Stromal cell of bone marrow (primary cell): ENCODE measurements at places on chromosomes 4 and X.

DNA sequence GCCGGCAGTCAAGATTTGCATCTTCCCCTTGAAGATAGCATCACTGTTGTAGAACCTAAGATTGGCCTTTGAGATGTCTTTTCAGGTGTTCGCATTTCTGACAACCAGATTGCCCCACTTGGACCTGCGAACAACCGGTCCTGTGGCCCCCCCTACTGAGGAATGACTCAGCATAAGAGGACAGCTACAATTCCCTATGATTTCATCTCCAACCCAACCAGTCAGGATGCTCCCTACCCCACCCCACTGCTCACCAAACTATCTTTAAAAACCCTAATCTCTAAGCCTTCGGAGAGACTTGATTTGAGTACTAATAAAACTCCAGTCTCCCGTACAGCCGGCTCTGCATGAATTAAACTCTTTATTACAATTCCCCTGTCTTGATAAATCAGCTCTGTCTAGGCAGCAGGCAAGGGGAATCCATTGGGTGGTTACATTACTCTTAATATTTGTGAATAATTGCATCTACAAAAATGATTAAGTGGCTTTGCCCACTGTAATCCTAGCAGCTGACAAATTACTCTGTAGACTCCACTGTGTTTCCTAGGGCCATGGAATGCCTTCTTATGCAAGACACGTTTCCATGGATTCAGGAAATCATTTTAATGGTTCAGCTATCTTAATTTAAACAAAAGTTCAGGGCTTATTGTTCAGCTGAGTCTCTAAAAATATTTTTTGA, 95.4 kb downstream of the GPR143 start:
- no peak for DNase-seq

GRCh38 chr4:185209031-185209851, at the start of gene SNX25:
TSS of gene SNX25 (plus strand) at chr4:185209598. CDS start at chr4:185209827, 229 bp downstream.
- DNase-seq = no peak

DNA sequence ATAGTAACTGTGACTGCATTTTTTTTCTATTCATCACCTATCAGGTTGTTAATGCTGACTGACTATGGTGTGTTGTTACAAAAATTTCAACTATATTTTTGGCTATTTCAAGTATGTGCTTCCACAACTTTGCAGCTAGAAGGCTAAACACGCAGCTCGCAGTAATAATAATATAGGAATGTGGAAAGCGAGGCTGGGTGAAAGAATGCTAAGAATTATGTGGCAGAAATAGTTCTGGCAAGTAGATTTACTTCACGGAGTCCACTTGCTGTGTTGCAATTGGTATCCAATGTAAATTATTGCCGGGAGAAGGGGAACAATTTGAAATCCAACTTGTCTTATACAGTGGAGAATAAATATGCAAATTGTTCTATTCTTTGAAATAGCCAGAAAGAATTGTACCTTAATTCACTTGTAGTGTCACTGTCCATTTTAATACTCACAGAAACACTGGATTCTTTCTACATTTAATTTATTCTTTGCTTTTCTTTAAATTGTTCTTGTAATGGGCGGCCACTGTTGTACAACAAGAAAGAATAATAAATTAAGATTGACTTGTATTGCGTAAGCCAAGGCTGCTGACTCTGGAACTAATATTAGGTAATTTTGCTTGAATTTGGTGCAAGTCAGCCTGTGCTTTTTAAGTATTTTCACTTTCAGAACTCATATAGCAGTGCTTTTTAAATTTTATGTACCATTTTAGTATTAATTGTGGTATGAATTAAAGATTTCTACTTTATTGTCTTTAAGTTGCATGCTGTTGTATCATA, 154.9 kb downstream of the FRMPD4 start:
- DNase-seq = no peak

DNA sequence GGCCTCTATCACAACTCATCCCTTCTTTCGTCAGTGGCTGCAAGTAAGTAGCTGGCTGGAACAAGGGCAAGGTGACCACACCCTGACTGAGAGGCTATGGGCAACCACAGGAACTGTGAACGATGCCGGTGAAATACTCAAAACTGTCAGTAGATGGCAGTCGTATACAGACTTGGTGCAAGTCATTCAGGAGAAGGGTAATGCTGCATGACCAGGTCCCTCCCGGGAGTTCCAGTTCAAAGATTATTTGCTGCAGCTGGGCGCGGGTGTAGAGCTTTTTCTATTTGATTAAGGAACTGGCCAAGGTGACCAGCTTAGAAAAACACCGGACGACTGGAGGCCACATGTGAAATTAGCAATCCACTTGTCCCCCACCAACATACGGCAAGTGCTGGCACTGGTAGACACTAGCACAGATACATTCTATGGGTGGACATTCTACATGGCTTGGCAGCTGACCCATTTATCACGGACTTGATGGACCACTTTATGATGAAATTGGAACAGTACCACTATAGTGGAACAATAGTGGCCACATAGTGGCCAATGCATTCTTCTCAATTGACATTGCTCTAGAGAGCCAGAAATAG, 726.6 kb downstream of the TRAM1L1 start:
- DNase-seq = peak; percentile 41

- no peak for DNase-seq
These were observed 1.2 kb upstream of the PLAC8 start for GRCh38 chr4:83115656-83116285.

GRCh38 chr4:142091085-142091513, 454.7 kb downstream of the IL15 start:
- peak; percentile 98 for DNase-seq

- peak; percentile 91 for DNase-seq
These were observed 100.2 kb downstream of the LNX1 start for GRCh38 chr4:53490965-53491622.

DNA sequence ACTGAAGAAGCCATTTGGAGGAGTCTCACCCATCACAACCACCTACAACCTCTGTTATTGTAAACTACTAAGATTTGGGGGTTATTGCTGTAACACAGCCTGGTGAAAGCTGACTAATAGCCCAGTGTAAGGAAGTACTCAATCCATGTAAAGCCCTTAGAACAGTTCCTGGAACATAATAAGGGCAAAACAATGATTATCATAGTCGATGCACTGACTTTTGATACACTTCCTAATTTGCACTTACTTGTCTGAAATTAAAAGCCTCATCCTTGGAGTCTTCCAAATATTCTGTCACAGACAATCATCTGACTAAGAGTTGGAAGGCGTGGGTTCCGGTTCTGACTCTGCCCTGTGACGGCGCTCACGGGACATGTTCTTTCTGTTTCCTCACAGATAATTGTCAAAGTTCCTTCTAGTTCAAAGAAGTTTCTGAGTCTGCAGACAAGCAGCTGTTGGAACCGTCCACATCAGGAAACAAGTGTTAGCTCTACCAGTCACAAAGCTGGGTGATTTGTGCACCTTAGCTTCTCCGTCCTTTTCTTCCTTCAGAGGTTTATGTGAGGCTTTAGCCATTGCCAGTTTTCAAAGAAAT, 33.4 kb upstream of the RASGEF1B start:
- no peak for DNase-seq

- no peak for DNase-seq
These were observed 151.6 kb downstream of the CBLL2 start for GRCh38 chrX:22424122-22424915.

GRCh38 chrX:106499473-106499872, 112.3 kb upstream of the RADX start:
- DNase-seq = no peak

GRCh38 chr4:498328-498904, 540 bp downstream of the ZNF721 start:
- DNase-seq = no peak

DNA sequence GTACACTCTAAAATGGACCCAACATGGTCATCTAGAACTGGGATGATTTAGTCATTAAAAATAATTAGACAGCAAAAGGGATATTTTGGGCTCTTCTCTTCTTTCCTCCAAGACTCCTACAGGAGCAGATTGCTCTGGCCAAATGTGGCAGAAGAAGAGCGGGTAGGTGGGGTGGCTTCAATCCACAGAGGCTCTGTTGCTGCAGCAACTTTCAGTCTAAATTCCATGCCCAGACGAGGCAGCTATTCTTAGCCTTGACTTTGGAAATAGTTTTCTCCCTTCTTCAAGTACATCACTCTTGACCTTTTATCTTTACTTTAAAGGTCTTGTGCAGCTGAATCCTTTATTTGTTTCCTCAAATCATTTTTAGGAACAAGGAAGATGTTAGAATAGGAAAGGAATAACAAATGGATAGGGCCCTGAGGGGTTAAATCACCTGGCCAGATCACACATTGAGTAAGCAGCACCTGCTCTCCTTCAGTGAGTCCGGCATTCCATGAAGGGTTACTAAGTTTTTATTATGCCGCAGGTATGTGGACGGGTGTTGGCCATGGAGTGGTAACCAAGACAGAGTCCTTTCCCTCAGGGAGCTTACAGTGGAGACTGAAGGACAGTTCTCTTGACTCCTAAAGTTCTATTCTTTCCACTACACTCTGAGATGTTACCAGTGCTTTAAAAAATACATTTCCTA, 19.3 kb upstream of the SORBS2 start:
- DNase-seq = no peak

DNA sequence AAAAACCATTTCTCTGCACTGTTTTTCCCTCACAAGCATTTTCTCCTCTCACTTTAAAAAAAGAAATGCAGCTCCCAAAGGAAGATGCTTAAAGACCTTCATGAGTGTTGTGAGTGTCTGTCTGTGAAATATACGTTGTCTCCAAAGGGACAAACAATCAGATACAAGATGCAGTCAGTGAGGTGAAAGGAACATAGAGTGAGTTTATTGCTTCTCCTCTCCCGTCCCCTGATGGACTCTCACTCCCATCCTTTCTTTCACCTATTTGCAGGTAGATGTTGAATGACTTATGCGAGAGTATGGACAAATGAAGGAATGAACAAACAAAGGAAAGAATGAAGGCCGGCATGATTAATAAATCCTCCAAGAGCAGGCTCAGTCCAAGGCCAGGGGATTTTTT, 561.2 kb upstream of the DIPK2B start:
- DNase-seq = no peak

DNA sequence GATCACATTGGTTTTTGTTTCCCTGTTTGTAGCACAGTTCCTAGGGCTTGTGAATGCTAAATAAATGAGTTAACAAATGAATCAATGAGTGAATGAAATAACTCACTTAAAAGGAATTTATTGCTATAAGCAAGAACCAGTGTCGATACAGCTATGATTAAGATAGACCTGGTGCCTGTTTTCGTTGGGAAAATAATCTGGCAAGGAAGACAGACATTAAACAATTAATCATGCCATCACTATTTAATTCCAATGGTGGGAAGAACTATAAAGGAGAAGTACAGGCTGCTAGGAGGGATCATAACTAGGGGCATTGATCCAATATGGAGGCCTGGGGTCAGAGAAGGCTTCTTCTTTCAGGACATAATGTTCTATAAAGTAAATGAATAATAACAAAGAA, 4.5 kb upstream of the CBR4 start:
- no peak for DNase-seq

GRCh38 chr4:41256740-41257256, at the start of gene UCHL1:
TSS of gene UCHL1 (plus strand) at chr4:41256928. CDS start at chr4:41256977, 49 bp downstream.
- DNase-seq = peak; percentile 28

DNA sequence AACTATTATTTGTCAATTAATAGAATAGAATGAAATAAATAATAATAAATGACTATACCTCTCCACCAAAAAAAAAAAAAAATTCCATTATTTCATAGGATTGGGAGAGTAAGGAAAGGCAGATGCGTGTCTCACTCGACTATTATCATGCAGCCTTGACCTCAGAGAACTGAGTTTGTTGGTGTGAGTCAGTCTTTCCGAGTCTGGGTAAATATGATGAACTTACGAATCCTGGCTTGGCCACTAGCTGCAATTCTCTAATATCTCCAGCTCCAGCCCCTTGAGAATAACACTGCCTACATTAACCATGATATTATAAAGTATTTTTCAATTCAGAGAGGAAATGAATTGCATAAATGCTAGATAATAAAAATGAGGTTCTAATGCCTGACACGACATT, 46.6 kb upstream of the DHX15 start:
- DNase-seq = peak; percentile 68

DNA sequence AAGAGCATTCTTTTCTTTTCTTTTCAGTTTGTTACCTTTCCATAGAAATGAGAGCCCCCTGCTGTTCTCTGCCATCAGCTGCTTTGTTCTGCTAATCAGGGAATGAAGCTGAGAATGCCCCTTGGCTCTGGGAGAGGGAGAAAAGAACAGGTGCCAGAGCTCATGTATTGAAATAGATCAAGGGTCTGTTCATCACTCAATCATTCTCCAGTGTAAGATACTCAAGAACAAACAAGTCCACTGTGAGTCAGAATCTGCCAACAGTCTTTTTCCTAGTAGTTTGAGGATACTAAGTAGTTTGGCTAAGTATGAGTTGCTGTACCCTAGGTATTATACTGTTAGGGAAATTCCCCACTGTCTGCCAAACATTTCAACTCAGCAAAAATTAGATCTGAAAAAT, 144.3 kb downstream of the RTL3 start:
- DNase-seq = peak; percentile 6

DNA sequence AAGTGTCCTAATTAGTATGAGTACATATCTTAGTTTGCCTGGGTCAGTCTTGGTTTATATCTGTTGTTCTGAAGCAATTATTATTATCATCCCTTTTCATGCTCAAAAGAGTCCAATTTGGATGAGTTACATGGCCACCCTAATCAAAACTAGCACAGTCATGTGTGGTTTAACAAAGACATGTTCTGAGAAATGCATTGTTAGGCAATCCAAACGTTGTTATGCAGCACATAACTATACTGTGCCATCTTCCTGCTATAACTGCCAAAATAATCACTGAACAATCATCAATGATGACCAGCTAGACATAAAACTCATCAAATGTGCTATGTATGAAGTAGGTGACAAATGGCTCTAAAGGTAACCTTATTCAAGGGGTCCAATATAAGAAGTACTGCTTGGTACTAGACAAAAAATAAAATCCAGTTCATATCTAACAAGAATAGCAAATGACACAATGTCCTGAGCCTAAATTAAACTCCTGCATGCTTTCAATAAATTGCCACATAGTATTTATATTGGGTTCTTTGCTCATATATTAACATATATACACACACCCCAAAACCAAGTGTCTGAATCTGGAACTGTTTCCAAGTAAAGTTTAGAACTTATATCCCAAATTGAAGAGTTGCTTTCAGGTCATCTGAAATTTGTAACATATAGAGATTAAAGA, 41.9 kb downstream of the CNOT6L start:
- DNase-seq = peak; percentile 4

- DNase-seq = no peak
These were observed 175.0 kb upstream of the EPHA5 start for GRCh38 chr4:65845199-65845773.

GRCh38 chr4:94533405-94534223, 81.9 kb downstream of the PDLIM5 start:
- DNase-seq = no peak

DNA sequence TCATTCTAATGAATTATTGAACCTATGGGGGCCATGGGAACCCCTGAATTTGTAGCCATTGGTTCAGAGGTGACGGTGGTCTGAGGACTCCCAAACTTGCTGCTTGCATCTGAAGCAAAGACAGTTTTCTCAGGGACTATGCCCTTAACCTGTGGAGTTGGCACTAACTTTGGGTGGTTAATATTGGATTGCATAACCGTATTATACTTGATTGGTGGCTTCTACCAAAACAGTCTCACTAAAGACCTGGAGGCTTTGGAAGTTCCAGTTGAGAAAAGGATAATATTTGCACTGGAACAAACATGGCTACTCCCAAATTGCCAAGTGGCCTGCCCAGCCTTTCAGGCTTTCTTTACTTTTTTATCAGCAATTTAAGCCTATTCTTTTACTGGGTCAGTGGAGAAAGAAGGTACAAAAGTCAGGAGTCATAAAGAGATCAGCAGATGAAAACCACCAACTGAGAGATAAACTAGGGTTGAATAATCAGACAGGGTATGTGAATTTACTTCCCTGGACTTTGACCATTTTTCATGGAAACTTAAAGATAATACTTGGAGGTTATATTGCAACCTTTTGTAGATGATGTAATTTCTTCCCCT, 7.9 kb upstream of the KLHL8 start:
- no peak for DNase-seq

GRCh38 chrX:70672326-70672725, 227.7 kb downstream of the DLG3 start:
- no peak for DNase-seq
